Endothelial cell (in vitro differentiated cells): ENCODE measurements at places on chromosomes 1 and 21. TPM values are rescaled to one million over a fixed set of nuclear protein-coding genes. Genes with fewer than 3 reads are reported as not detected.

Gene RORC
- total RNA-seq = 1.0 TPM

DNA sequence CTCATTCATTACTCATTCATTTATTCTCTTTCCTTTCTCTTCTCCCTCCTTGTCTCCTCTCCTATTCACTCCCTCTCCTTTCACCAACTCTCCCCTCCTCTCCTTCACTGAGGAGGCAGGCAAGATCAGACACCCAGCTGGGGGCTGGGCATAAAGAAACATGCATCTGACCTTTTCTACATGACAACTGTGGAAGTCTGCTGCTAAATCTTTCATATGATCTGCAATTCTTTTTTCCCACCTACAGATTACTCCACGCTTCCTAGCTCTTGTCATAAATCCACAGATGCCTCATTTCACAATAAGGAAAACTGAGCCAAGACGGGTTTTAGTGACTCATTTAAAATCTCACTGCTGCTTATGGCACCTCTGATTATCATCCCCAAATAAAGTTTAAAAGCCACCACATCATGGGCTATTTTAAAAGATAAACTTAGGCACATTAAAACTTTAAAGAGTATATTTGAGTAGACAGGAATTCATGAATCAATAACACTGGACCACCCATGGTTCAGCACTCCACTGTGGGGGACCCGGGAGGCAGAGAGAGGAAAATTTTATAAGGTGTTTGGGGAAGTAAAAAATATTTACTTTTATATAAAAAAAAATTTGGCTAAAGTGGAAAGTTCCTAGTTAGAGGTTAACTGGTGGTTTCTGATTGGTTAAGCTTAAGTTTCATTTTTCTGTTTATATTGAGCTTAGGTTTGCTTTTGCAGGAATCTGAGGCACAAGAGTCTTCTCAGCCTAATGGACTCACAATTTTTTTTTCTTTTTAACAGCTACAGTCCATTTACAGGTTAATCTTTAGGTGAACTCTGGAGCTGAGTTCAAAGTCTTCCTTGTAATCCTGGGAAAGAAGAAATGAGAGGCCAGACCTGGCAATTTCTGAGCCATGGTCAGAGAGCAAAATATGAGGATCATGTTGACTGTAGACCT, 55.8 kb upstream of the DNAH14 start:
- no peak overlapping the region for H3K27ac ChIP-seq
- no peaks in the 10 kb centered on the region for H3K27me3 ChIP-seq
- no peak overlapping the region for H3K4me3 ChIP-seq
- H3K36me3 ChIP-seq = no peaks in the 10 kb centered on the region
- no peaks in the 10 kb centered on the region for H3K4me1 ChIP-seq
- DNase-seq = no peak

DNA sequence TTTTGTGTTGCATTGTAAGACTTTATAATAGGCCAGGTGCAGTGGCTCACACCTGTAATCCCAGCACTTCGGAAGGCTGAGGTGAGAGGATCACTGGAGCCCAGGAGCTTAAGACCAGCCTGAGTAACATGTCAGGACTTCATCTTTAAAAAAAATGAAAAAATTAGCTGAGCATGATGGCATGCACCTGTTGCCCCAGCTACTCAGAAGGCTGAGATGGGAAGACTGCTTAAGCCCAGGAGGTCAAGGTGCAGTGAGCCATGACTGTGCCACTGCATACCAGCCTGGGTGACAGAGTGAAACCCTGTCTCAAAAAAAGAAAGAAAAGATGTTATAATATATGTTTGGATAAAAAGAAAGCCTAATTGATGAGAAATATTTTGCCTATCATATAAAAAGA, 34.9 kb downstream of the HMCN1 start:
- DNase-seq = no peak
- H3K27me3 ChIP-seq = no peaks in the 10 kb centered on the region
- no peaks in the 10 kb centered on the region for H3K4me1 ChIP-seq
- peaks cover 4% of the 10 kb centered on the region for H3K36me3 ChIP-seq
- H3K27ac ChIP-seq = no peak overlapping the region

GRCh38 chr1:2381741-2382620, 9.4 kb downstream of the MORN1 start:
- no peak overlapping the region for H3K4me3 ChIP-seq
- H3K27ac ChIP-seq = no peak overlapping the region
- H3K4me1 ChIP-seq = no peaks in the 10 kb centered on the region

GRCh38 chr1:196897158-196897828, 9.4 kb downstream of the CFHR4 start:
- H3K27ac ChIP-seq = no peak overlapping the region
- H3K4me1 ChIP-seq = no peaks in the 10 kb centered on the region
- H3K27me3 ChIP-seq = no peaks in the 10 kb centered on the region
- no peak overlapping the region for H3K4me3 ChIP-seq

DNA sequence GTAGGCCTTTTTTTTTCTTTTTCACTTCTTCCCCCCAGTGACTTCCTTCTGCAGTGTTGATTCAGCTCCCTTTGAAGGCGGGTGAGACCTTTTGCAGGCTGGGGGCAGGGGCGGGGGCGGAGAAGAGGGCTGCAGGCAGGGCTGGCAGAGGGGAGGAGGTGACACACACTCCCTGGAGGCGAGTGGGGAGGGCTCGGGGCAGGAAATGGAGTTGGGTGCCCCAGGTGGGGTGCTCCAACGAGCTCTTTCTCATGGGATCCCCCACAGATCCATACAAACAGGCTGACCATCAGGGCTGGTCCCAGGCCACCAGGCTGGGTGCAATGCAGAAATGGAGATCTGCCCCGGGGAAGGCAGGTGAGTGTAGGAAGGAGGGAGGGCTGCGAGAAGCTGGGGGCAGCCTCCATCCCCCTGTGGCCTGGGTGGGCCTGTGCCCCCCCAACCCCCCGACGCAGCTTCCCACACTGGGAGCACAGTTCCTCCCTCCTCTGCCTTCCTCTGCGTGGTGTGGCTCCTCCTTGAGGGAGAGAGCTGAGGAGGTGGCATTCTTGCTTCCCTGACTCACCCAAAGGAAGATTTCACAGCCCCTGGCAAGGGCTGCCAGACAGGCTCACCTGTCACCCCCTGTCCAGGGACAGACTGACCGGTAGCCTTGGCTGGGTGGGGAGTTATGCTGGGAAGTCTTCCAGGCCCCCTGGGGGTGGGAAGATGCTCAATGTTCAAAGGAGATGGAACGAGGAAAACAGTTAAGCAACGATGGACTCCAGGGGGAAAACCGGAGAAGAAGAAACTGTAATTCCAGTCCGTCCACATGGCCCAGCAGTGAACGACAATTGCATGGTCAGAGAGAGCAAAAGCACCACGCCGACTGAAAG, 7.1 kb upstream of the ITGB2 start:
- H3K27me3 ChIP-seq = peaks cover 27% of the 10 kb centered on the region
- H3K27ac ChIP-seq = no peak overlapping the region
- peaks cover 27% of the 10 kb centered on the region for H3K4me1 ChIP-seq
- H3K36me3 ChIP-seq = no peaks in the 10 kb centered on the region
- no peak for DNase-seq
- H3K4me3 ChIP-seq = no peak overlapping the region
